ENCODE measurements at places on chromosomes 4 and X. TPM values are rescaled to one million over a fixed set of nuclear protein-coding genes. Genes with fewer than 3 reads are reported as not detected.

DNA sequence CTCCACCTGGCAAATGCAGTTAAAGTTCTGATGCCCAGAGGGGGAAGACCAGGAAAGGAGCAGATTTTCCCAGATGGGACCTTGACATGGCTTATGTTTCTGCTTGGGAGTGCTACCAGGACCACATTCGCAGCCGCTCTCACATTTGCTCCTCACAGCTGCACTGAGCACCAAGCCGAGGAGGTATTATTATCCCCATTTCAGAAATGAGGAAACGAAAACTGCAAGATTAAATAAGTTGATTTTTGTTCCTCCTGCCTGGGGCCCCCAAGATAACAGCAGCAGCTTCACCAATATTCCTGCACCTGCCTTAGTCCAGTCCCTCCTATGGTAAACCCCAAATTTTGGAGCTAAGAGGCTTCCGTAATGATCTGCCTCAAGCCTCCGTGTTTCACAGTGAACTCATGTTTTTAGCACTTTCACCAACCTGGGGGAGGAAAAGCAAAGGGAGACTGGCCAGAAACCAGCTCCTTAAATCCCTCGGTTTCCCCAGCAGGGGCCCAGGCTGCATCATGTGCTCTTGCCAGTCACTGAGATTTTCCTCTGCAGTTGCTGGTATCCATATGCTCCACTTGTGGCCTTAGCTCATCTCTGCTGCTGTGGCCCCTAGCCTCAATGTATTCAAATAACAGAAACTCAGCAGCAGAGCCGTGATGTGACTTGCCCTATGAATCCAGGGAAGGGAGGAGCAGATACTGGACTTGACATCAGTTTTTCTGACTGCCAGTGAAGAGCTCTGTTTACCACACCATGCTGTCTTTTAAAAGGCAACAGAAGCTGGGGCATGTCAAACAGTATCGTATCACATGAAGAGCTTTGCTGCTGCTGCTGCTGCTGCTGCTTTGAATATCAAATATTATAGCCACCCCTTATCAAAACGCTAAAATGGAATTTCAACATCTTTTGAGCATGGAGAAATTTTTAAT, 95.5 kb upstream of the KLHL13 start:
- no peak for DNase-seq

GRCh38 chr4:184451726-184452125, 22.6 kb downstream of the IRF2 start:
- no peak for DNase-seq

Gene KIF4A
- total RNA-seq: 0.25 TPM

DNA sequence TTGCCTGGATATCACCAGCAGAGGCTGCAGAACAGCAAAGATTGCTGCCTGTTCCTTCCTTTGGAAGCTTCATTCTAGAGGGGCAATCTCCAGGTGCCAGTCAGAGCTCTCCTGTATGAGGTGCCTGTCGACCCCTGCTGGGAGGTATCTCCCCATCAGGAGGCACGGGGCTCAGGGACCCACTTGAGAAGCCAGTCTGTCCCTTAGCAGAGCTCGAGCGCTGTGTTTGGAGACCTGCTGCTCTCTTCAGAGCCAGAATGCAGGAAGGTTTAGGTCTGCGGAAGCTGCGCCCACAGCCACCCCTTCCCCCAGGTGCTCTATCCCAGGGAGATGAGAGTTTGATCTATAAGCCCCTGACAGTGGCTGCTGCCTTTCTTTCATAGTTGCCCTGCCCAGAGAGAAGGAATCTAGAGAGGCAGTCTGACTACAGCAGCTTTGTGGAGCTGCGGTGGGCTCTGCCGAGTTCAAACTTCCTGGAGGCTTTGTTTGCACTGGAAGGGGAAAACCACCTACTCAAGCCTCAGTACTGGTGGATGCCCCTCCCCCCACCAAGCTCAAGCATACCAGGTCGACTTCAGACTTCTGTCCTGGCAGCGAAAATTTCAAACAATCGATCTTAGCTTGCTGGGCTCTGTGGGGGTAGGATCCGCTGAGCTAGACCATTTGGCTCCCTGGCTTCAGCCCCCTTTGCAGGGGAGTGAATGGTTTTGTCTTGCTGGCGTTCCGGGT, 57.9 kb downstream of the DKK2 start:
- DNase-seq: no peak

Gene ADAMTS3
- total RNA-seq: 0.60 TPM

Gene KCND1
- total RNA-seq: 0.30 TPM

- no peak for DNase-seq
These were observed 419.1 kb downstream of the TMA16 start for GRCh38 chr4:163913571-163913970.

DNA sequence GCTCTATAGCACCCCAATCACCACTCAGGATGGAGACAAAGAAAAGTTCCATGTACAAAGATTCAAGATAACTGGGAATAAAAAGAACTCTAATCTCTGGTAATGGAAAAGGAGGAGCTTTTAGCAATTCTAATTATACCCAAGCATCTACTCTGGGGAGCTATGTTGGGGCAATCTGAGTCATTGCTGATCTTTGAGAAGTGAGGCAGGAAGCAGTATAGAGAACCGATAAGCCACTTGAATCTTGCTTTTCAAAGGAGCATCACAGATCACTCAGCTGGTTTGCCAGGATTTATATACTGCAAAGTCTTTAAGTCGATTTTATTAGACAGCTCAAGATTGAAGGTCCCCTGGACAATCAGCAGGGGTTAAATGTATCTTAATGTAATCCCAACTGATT, 220.0 kb downstream of the ENOX2 start:
- DNase-seq: no peak

- no peak for DNase-seq
These were observed 1.4 kb downstream of the GRK4 start for GRCh38 chr4:2964706-2965258.

Gene SPIN4
- 0.91 TPM for total RNA-seq

GRCh38 chr4:150888217-150888616, 126.9 kb downstream of the LRBA start:
- DNase-seq: no peak

Gene RPA4
- not detected for total RNA-seq

Gene ZAR1
- total RNA-seq: not detected

Gene NAP1L3
- 7.0 TPM for total RNA-seq

Gene LRIT3
- not detected for total RNA-seq

DNA sequence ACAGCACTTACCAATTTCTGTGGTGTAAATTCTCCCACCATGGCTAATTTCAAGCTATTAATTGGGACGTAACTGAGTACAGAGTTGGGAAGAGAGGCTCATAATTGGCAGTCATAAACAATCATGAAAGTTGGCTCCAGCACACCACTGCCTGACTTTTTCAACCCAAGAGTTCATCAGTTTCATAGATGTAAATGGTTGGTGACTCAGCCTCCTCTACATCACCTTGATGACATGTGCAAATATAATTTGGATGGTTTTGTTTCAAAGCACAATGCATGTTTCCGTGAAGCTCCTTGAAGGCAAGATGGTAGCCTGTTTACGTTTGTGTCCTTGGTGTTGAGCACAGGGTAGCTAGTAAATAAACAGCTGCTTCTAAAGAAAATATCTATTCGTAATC, 235.1 kb downstream of the LDB2 start:
- DNase-seq: no peak

- DNase-seq: peak; percentile 24
These were observed 15.7 kb downstream of the PRKX start for GRCh38 chrX:3697701-3698279.

- no peak for DNase-seq
These were observed 121.0 kb upstream of the EPHA5 start for GRCh38 chr4:65791111-65791811.

GRCh38 chr4:175970072-175970471, 95.6 kb upstream of the WDR17 start:
- no peak for DNase-seq

DNA sequence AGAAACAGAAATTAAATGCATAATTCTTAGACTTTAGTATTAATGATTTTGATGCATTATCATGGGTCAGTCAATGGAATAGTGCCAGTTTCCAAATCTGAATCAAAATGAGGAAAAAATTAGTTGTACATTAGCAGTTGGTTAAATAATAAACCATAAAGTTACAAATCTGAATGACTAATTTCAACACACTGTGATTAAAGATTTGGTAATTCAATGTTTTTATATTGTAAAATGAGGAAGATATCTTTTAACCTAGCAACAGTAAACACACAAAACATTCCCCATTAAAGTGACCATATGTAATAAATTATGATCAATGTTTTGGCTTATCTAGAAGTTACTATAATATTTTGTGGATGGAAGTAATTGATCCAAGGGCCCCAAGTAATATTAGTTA, 1.6 kb downstream of the FBXO8 start:
- no peak for DNase-seq

DNA sequence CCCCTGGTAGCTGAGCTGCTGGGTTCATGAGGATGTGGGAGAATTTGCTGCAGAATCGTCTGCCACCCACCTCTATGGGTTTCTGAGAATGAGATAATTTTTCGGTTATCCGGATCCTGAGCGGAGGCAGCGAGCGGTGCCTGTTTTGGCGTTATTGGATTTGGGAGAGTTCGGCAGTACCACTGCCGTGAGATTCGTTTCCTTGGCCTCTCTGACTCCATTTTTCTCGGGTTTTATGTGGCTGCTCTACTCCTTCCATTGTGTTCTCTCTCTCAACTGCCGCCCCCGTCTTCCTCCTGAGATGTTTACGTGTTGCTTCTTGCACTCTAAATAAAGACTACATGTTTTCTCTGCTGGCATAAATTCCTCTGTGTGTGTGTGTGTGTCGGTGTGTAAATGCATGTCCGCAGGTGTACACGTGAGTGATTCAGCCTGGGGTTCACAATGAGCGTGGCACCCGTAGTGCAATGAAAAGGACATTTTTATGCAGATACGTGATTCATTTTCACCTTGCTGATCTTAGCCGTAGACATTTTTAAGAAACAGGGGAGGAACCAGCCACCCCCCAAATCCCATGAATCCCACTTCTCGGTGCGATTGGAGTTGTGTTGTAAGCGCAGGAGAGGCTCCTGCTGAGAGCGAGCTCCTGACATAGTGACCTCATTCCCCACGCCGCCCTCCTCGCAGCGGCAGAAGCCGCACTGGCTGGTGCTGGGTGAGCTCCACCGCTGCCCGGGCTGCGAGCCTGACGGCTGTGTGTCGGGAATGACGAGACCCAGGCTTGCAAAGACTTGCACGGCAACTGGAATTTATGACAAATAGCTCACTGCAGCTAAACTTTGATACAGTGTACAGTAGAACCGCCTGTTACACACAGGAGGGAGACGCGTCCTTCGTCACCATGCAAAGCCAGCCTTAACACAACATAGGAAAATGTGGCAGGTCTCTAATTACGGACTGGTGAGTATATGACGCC, 82.2 kb downstream of the STOX2 start:
- DNase-seq: peak; percentile 77

DNA sequence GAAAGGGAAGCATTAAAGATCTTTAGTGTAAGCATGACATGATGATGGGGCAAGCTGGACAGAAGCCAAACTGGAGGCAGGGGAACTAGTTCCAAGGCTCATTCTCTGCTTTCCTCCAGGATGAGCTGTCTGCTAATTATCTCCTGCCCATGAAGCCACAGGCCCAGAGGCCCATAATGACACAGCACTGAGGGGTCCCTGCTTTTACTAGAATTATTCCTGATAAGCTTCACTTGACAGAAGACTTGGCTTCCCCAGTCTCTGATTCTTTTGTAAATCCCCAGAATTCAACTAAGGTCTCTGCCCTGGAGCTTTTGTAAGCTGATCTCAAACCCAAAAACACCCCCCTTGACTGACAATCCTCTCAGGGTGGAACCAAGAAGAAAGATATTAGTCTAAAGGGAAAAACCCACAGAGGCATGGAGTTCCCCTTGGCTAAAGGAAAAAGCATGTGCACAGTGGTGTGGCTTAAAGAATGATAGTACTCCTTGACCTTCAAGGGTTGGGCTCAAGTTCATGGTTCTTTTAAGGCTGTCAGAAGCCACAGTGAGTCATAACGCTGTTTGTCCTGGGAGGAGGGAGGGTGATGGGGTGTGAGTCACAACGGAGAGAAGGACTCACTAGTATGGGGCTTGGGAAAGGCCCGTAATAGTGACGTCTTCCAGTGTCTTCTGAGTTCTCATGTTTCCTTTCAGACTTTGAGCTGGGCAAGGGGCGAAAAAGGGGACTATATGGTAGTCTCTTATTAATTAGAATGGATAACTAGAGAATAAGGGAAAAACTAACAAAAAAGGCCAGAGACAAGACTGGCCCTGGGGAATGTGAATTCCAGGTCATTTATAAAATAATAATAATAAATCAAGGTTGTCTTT, 146.0 kb upstream of the CPEB2 start:
- no peak for DNase-seq

GRCh38 chrX:83446355-83446754, 61.7 kb upstream of the POU3F4 start:
- DNase-seq: no peak

- DNase-seq: no peak
These were observed 902.3 kb upstream of the SLIT2 start for GRCh38 chr4:19349416-19349815.

Gene NHS
- 1.0 TPM for total RNA-seq

GRCh38 chr4:138300616-138301015, 58.5 kb upstream of the SLC7A11 start:
- no peak for DNase-seq

Gene LRCH2
- 1.0 TPM for total RNA-seq

All from left ventricle myocardium inferior (tissue), 1 donor.